Femur (tissue), 1 donor: ENCODE measurements at places on chromosomes 11 and 22.
A peak's percentile ranks its signal among the peaks of the same experiment; 100 is the strongest.

DNA sequence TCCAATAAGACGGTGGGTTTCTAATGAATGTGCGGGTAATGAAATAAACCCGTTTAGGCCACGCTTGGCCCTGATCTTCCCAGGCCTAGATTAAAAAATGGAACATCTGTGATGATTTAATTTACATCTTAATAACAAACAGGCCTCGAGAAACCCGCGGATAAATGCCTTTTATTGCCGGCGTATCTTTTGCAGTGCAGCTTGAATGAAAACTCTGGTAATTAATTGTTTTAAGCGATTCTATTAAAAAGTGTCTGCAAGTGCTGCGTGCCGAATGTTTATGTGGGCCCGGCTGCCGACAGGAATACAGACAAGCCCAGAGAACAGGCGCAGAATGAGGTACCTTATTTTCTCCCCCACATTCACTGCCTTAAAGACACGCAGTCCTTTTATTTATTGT, 420.7 kb downstream of the MN1 start:
- no peak for DNase-seq

GRCh38 chr11:104700609-104701008, 197.7 kb downstream of the CASP12 start:
- DNase-seq, result no peak

DNA sequence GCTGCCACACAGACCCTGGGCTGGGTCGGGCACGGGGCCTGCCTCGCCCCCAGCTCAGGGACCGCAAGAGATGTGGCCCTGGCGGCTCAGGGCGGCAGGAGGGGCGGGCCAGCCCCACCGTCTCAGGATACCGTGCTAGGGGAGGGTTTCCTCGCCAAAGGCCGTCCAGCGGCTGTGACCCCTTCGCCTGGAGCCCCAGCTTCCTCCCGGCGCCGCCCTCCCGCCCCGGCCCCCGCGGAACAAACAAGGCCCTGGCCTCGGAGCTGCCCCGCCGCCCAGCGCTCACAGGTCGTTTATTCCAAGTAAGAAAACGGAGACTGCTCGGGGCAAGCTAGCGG, 543 bp upstream of the AP2A2 start:
- peak; percentile 50 for DNase-seq

DNA sequence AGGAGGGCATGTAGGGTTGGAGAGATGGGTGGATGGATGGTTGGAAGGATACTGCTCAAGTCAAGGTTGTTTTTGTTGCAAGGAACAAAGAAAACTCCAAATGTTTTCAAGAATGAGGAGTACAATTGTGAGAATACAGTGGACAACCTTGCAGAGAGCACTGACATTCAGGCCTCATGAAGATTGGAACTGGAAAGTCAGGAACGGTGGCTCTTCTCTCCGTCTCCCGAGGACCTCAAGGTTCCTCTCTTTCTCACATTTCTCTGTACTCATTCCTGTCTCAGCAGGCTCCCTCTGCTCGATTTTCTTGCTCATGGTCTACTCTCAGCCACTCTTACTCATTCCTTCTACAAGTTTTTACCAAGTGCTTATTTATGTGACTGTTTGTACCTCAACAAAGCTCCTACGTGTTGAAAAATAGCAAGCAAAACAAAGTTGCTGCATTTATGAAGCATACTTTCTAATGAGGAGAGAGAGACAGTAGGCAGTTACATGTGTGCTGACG, 97.6 kb downstream of the SWAP70 start:
- DNase-seq, result no peak

GRCh38 chr11:34313099-34313517, 44.7 kb downstream of the ABTB2 start:
- DNase-seq, result peak; percentile 65

DNA sequence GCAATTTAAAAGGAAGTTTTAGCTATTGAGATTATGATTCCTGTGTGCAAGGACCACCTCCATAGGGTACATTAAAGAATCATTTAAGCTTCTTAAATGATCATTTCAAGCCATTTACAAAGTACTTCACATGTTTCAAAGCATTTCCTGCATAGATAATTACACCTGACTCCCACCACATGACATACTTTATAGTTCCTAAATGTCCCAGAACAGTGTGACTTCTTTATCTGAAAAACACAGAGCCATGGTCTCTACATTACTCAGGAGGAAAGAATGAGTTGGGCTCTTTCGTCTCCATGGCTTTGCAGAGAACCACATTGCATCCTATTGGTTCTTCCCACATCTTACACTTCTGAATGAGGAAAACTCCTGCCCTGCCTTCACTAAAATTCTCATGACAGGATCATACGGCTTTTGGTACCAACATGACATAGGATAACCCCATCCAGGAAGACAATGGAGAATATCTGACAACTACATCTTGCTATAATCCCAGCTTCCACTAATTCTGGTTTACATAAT, 88.6 kb downstream of the ETS1 start:
- no peak for DNase-seq

GRCh38 chr22:48894804-48895250, 932.8 kb downstream of the BRD1 start:
- no peak for DNase-seq
